GM12891 (cell line): ENCODE measurements at places on chromosomes 5 and 9.

GRCh38 chr5:151095341-151096000, 14.6 kb upstream of the TNIP1 start:
- DNase-seq = no peak

GRCh38 chr5:79846198-79846521, 144.9 kb downstream of the MTX3 start:
- no peak for DNase-seq

GRCh38 chr5:33857037-33857436, 34.8 kb downstream of the ADAMTS12 start:
- DNase-seq = no peak

- no peak for DNase-seq
These were observed 130.7 kb downstream of the TRIM32 start for GRCh38 chr9:116817762-116818161.

- no peak for DNase-seq
These were observed 39.8 kb downstream of the HMCN2 start for GRCh38 chr9:130305381-130305780.

- DNase-seq = peak; percentile 25
These were observed 50.1 kb upstream of the SMAD5 start for GRCh38 chr5:136082390-136083193.

DNA sequence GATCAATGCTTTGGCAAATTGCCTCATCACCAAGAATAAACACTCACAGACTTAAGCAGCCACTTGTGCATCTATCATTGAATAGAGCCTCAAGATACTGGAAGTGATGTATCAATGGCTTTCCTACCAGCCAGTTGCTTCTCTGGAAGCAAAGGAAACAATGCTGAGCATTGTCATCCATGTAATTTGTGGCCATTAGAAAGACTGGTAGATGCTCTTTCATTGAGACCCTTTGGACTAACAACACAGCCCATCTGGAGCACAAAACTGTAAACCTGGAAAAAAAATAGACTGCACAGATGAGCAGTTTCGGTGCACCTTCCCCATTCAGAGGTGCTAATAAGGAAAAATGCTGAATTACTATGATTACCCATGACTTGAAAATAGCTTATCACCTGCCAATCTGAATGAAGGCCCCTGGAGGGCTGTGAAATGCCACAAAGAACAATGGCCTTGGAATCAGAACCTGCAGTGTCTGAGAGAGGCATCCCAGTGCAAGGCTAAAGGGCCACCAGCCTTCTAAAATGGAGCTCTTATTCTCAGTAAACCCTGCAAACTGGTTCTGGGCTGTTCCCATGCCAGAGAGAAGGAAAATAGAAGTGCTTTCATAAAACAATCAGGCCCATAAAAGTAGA, 127.5 kb downstream of the RFK start:
- DNase-seq = no peak
